ENCODE measurements at places on chromosomes 11 and 22.

GRCh38 chr11:3866206-3866605 is 10.7 kb downstream of the STIM1 start:
- DNase-seq = peak; percentile 34
- H3K27ac ChIP-seq = peak overlapping the region; percentile 18
- peaks cover 39% of the 10 kb centered on the region for H3K4me1 ChIP-seq
- H3K27me3 ChIP-seq = no peaks in the 10 kb centered on the region
- H3K4me3 ChIP-seq = no peak overlapping the region

- H3K27ac ChIP-seq = no peak overlapping the region
- H3K36me3 ChIP-seq = no peaks in the 10 kb centered on the region
- peaks cover 3% of the 10 kb centered on the region for H3K27me3 ChIP-seq
Measured at GRCh38 chr11:60993615-60994014, 22.1 kb downstream of the CD6 start.

- H3K27me3 ChIP-seq = no peaks in the 10 kb centered on the region
- H3K36me3 ChIP-seq = peaks cover 16% of the 10 kb centered on the region
- DNase-seq = no peak
- H3K4me1 ChIP-seq = no peaks in the 10 kb centered on the region
- no peak overlapping the region for H3K4me3 ChIP-seq
Measured at GRCh38 chr11:32109138-32109537, 18.3 kb downstream of the RCN1 start.

GRCh38 chr11:6927030-6927617 is 898 bp downstream of the ZNF215 start:
- H3K4me1 ChIP-seq = peaks cover 8% of the 10 kb centered on the region
- H3K36me3 ChIP-seq = no peaks in the 10 kb centered on the region
- H3K4me3 ChIP-seq = peak overlapping the region; percentile 51
- H3K27me3 ChIP-seq = no peaks in the 10 kb centered on the region
- H3K27ac ChIP-seq = no peak overlapping the region

- H3K27ac ChIP-seq = no peak overlapping the region
- DNase-seq = no peak
- no peaks in the 10 kb centered on the region for H3K27me3 ChIP-seq
- no peak overlapping the region for H3K4me3 ChIP-seq
Measured at GRCh38 chr11:107561688-107562087, 3.8 kb downstream of the ALKBH8 start.

GRCh38 chr22:30782613-30783012 is 87.9 kb downstream of the OSBP2 start:
- H3K36me3 ChIP-seq = no peaks in the 10 kb centered on the region
- H3K27ac ChIP-seq = no peak overlapping the region
- H3K27me3 ChIP-seq = no peaks in the 10 kb centered on the region
- H3K4me1 ChIP-seq = no peaks in the 10 kb centered on the region
- no peak for DNase-seq

- H3K4me1 ChIP-seq = no peaks in the 10 kb centered on the region
- no peaks in the 10 kb centered on the region for H3K36me3 ChIP-seq
- H3K4me3 ChIP-seq = no peak overlapping the region
- H3K27ac ChIP-seq = no peak overlapping the region
- no peak for DNase-seq
- no peaks in the 10 kb centered on the region for H3K27me3 ChIP-seq
Measured at GRCh38 chr11:129061492-129062230, 119.0 kb upstream of the TP53AIP1 start.

GRCh38 chr11:35598254-35599125 is 19.8 kb upstream of the FJX1 start:
- H3K4me3 ChIP-seq = no peak overlapping the region
- no peak overlapping the region for H3K27ac ChIP-seq
- no peaks in the 10 kb centered on the region for H3K36me3 ChIP-seq

- H3K36me3 ChIP-seq = peaks cover 78% of the 10 kb centered on the region
- H3K27ac ChIP-seq = no peak overlapping the region
- H3K4me3 ChIP-seq = no peak overlapping the region
- no peaks in the 10 kb centered on the region for H3K27me3 ChIP-seq
- H3K4me1 ChIP-seq = no peaks in the 10 kb centered on the region
- no peak for DNase-seq
Measured at GRCh38 chr22:37887584-37888378, 18.3 kb upstream of the MICALL1 start.

DNA sequence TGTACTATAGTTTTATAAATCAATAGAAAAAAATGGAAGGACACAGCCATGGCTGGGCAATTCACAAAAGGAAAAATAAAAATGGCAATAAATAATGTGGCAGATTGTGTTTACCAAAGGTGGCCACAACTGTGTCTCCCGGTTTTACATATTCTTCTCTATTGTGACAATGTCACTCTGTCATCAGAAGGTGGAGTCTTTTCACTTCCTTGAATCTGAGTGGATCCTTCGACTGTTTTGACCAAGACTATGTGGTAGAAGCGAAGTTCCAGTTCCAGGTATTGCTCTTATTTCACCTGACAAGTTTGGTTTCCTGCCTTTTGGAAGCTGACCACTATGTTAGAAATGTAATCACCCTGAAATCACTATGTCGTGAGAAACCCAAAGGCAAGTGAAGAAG is 31.0 kb upstream of the HSD17B12 start:
- H3K4me3 ChIP-seq = no peak overlapping the region
- no peak overlapping the region for H3K27ac ChIP-seq
- H3K27me3 ChIP-seq = no peaks in the 10 kb centered on the region
- no peak for DNase-seq

DNA sequence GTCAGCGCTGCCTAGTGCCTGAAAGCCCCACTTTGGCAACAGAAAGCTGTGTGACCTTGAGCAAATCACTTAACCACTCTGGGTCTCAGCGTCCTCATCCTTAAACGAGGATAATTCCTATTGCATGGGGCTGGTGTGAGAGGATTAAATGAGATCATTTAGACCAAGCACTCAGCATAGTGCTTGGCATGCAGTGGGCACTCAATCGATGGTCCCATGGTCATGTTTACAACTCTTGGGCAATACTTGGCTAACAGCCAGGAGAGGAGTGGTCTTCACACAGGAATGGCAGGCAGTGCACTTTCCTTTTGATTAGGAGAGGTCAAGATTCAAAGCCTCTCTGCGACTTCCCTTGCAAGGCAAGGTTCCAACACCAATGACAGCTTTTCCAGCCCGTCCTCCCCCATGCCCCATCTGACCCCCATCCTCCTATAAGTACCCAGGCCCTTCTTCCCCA is 14.1 kb downstream of the TNKS1BP1 start:
- H3K36me3 ChIP-seq = peaks cover 66% of the 10 kb centered on the region
- DNase-seq = no peak
- peak overlapping the region; percentile 69 for H3K27ac ChIP-seq
- H3K27me3 ChIP-seq = no peaks in the 10 kb centered on the region

- no peak overlapping the region for H3K4me3 ChIP-seq
- H3K27ac ChIP-seq = no peak overlapping the region
- no peaks in the 10 kb centered on the region for H3K27me3 ChIP-seq
- DNase-seq = no peak
- peaks cover 20% of the 10 kb centered on the region for H3K4me1 ChIP-seq
Measured at GRCh38 chr22:50699756-50700386, 27.2 kb downstream of the SHANK3 start.

GRCh38 chr11:66856496-66857233 is at the start of gene LRFN4:
LRFN4 (plus strand) TSS chr11:66857064; CDS start chr11:66857745, 681 bp downstream.
- peak within 1 kb of the TSS; percentile 83 for H3K27ac ChIP-seq
- H3K27me3 ChIP-seq = no peaks in the 10 kb centered on the region
- no peak for DNase-seq
- H3K4me3 ChIP-seq = peak within 1 kb of the TSS; percentile 78
- H3K36me3 ChIP-seq = no peaks in the 10 kb centered on the region
- peaks cover 8% of the 10 kb centered on the region for H3K4me1 ChIP-seq

DNA sequence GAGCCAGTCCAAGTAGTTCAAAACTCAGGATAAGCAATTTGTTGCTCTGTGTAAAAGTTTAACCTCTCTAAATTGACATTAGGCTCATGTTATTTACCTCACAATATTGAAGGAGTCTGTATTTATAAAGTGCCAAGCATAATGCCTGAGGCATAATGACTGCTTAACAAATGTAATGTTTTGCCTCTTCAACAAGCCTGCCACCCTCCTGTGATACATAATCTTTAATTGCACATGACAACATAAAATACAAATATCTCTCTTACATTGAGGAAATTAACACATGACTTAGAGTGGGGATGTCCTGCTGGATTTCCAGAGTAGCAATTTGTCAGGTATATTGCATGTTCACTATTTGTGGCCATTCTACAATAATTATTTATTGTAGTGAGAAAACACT is 469.2 kb upstream of the ANO5 start:
- H3K4me1 ChIP-seq = no peaks in the 10 kb centered on the region
- H3K27ac ChIP-seq = no peak overlapping the region
- no peaks in the 10 kb centered on the region for H3K36me3 ChIP-seq

DNA sequence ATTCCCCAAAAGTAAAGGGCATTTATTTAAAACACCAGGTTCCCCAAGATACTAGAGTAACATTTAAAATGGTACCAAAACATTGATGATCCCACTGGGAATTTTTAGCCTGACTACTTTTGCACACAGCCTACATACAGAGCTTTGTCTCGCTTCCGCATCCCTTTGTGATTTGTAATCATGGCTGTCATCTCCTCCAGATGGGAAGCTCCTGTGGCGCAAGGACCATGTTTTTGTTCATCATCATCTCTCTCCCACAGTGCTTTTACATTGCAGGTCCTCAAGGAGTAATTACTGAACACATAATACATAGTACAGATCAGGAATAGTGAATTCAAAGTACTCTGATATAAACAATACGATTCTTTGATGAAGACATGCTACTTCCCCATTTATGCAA is 231.2 kb upstream of the MTNR1B start:
- DNase-seq = no peak
- H3K36me3 ChIP-seq = no peaks in the 10 kb centered on the region
- no peaks in the 10 kb centered on the region for H3K27me3 ChIP-seq
- H3K4me3 ChIP-seq = no peak overlapping the region

DNA sequence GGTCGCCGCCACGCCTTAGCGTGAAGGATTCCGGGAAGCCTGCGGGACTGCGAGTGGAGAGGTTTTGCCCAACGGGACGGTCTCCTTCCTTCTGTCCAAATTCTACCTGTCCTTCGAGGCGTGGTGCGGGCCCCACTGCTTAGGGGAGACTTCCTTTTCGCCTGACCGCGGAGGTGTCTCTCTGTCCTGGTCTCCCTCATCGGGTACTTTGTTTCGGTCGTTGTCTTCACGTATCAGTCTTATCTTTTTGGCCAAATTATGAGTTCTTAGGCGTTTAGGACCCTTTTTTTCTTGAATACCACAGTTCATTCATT is 388 bp downstream of the HINFP start:
- peak overlapping the region; percentile 74 for H3K27ac ChIP-seq
- H3K4me1 ChIP-seq = peaks cover 18% of the 10 kb centered on the region
- no peak for DNase-seq
- H3K27me3 ChIP-seq = no peaks in the 10 kb centered on the region
- H3K36me3 ChIP-seq = peaks cover 27% of the 10 kb centered on the region

DNA sequence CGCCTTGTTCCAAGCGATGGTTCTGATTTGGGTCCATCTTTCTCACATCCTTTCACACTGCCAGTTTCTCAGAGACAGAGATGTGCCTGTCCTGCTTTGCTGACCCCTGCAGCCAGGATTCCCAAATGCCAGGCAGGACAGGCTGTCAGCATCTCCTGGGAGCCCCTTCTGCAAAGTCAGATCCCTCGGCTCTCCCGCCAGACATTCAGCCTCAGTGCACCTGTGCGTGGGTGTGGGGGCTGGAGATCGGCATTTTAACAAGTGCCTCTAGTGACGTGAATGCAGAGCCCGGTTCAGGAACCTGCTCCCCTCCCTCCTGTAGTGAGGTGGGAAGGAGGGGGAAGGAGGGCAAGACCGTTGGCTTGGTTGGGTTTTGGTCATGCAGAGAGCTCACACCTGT is 108.9 kb upstream of the FGF3 start:
- no peak for DNase-seq
- H3K4me1 ChIP-seq = peaks cover 4% of the 10 kb centered on the region
- H3K27me3 ChIP-seq = peaks cover 35% of the 10 kb centered on the region
- no peak overlapping the region for H3K27ac ChIP-seq
- H3K36me3 ChIP-seq = no peaks in the 10 kb centered on the region

- no peak overlapping the region for H3K4me3 ChIP-seq
- no peaks in the 10 kb centered on the region for H3K27me3 ChIP-seq
- H3K27ac ChIP-seq = no peak overlapping the region
- no peaks in the 10 kb centered on the region for H3K36me3 ChIP-seq
Measured at GRCh38 chr22:30308093-30308492, 18.6 kb downstream of the TBC1D10A start.

GRCh38 chr22:49469896-49470740 is 357.6 kb downstream of the BRD1 start:
- H3K4me1 ChIP-seq = no peaks in the 10 kb centered on the region
- H3K4me3 ChIP-seq = no peak overlapping the region
- DNase-seq = no peak
- H3K36me3 ChIP-seq = no peaks in the 10 kb centered on the region
- no peak overlapping the region for H3K27ac ChIP-seq

DNA sequence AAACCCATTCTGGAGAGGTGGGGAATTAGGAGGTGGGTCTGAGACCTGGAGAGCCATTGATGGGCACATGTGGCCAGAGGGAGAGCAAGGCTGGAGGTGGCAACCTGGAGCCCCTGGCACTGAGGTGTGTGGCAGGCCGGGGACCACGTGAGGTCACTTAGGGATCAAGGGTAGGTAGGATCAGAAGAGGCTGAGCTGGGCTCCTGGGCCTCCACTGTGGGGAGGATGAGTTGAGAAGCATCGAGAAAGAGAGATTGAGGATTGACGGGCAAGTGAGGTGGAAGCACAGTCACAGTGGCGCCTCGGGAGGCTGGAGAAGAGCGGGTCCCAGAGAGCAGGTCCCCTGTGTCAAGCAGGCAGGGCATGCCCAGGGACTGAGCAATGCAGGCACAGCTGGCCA is 4.1 kb downstream of the GNAZ start:
- H3K27ac ChIP-seq = no peak overlapping the region
- H3K4me3 ChIP-seq = no peak overlapping the region
- no peak for DNase-seq
- H3K4me1 ChIP-seq = peaks cover 5% of the 10 kb centered on the region
- no peaks in the 10 kb centered on the region for H3K27me3 ChIP-seq

GRCh38 chr11:134818516-134818915 is 406.5 kb upstream of the B3GAT1 start:
- no peaks in the 10 kb centered on the region for H3K4me1 ChIP-seq
- no peak overlapping the region for H3K27ac ChIP-seq
- H3K36me3 ChIP-seq = no peaks in the 10 kb centered on the region
- no peak overlapping the region for H3K4me3 ChIP-seq

DNA sequence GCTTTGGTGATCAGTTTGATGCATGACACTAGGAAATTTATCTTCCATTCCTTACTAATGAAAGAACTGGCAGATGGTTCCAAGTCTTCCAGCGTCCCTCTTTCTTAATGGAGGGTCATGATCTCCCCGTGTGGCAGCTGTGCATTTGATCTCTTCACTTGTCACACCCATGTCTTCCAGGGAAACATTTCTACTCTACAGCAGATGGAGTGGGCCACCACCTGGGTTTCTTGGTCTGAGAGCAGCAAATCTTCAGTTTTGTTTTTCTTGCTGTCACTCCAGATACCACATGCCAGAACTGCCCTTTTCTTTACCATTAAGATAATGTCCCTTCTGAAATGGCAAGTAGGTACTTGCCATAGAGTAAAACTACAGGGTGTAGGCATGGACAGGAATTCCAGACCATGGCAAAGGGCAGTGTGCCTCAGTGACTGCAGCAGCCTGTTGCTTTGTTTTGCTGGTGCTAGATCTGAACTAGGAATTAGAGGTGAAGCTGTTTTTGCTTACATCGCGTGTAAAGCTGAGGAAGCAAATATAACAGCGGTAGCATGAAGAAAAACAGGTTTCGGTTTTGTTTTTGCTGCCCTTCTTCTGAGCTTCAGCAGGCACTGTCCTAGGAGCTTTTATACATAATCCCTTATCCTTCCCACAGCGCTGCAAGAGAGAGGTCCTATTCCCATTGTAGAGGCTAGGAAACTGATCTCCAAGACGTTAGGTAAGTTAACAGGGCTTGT is 20.7 kb upstream of the C11orf96 start:
- no peaks in the 10 kb centered on the region for H3K27me3 ChIP-seq
- no peak overlapping the region for H3K4me3 ChIP-seq
- no peak for DNase-seq
- H3K4me1 ChIP-seq = peaks cover 3% of the 10 kb centered on the region
- H3K36me3 ChIP-seq = no peaks in the 10 kb centered on the region
- peak overlapping the region; percentile 19 for H3K27ac ChIP-seq
